Stimulated activated CD8-positive, alpha-beta memory T cell treated with anti-CD3 and anti-CD28 coated beads, Interleukin-15, amount 100 ng/mL, for 4 hours (primary cell): ENCODE measurements at places on chromosomes 5 and 9.
A peak's percentile ranks its signal among the peaks of the same experiment; 100 is the strongest.

- no peak for DNase-seq
Observed at GRCh38 chr5:123303802-123304201, 119.4 kb downstream of the CEP120 start.

- no peak for DNase-seq
Observed at GRCh38 chr9:92752812-92753404, 11.7 kb downstream of the BICD2 start.

GRCh38 chr5:166716856-166717492 is 1574.5 kb upstream of the WWC1 start:
- DNase-seq: no peak

GRCh38 chr5:84397385-84397784 is 12.7 kb upstream of the EDIL3 start:
- no peak for DNase-seq

DNA sequence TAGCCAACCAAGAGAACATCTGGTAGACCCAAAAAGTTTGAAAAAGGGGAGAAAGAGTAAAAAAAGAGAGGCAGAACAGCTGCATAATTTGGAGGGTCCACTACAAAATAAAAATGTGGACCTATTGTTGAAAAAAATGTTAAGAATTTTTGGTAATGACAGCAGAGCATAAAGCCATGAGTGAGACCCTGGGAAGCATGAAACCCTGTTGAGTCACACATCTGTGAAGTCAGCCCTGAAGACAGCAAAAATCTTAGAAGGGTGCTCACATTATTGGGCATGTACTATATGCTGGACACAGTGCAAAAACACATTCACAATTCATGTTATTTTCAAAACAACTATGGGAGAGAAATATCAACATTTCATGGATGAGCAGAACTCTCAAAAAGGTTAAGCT is 56.4 kb upstream of the LIFR start:
- DNase-seq: no peak

DNA sequence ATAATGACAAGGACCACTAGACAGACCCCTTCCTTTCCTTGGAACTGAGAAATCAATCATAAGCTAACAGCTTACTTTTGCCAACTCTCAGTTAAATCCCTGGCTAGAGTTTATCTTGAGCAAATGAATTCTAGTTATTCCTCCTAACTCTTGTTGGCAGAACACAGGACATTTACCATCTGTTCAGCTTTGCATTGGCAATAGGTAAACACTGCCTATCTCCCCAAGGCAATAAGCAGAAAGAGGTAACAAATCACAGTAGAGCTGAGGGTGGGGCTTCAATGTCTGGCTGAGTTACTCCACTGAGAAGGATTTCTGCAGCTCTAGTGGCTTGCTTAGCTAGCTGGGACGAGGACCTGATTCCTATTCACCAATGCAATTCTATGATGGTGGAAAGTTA is 503.3 kb upstream of the GRIA1 start:
- no peak for DNase-seq

DNA sequence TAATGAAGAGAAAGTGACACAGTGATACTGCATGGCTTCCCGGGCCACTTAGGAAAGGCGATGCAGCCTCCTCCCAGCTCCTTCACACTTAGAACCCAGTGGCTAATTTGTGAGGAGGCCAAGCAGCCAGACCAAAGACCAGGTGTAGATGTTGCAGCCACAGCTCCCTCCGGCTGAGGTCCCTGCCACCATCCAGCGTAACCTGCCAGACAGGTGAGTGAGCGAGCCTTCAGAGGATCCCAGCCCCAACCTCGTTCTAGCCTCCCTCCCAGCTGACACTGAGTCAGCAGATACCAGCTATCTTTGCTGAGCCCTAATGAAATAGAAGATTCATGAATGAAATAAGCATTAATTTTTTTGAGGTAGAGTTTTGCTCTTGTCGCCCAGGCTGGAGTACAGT is 59.7 kb downstream of the COL23A1 start:
- no peak for DNase-seq

GRCh38 chr5:172821340-172821985 is 12.6 kb upstream of the ERGIC1 start:
- no peak for DNase-seq

- DNase-seq: no peak
Observed at GRCh38 chr5:932628-933250, 40.1 kb downstream of the TRIP13 start.

DNA sequence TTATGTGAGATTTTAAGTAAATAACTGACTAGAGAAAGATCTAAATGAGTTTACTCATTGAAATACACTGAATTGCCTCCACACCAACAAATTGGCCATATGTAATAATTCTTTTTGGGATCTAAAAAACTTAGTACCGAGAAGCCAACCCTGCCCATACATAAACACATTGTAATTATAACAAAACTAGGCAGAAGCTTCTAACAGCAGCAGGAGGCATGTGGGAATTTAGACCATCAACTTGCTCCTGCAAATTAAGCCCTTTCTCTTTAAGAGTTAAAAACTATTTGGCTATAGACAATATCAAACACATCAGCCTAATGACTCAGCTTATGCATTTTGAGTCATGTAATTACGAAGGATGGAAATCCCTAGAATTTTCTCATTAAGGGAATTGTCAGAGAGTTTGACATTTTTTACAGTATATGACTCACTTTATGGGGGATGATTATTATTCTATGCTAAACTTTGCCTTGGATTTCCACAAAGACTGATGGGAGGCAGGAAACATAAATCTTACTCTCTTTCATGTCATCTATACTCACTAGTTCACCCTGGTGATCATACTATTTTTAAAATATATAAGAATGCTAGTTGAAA is 1.0 kb downstream of the IL7R start:
- no peak for DNase-seq

GRCh38 chr5:90690307-90690706 is 131.7 kb downstream of the ADGRV1 start:
- no peak for DNase-seq

GRCh38 chr9:37692622-37693221 is 42.0 kb downstream of the FRMPD1 start:
- DNase-seq: no peak

DNA sequence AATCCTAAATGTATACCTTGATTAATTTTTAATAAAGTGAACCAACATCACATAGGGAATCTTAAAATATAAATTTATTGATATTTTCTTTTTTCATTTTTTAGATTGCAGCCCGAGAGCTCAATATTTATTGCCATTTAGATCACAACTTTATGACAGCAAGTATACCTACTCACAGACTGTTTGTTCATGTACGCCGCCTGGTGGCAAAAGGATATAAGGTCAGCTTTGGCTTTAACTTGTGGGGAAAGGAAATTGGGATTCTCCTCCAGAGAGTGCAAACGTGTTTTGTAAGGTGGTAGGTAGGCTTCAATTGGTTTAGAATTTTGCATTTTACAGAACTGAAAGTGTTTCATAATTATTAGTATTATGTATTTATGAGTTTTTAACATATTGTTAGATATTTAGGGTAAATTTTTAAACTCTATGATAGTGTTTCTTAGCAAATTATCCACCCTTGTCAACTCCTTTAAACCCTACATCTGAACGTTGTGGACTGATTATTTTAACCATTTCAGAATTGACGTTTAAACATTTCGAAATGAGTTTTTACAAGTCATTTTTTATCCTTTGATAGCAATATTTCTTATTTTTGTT is 17.5 kb upstream of the DHFR start:
- peak; percentile 38 for DNase-seq

GRCh38 chr5:76999451-76999850 is 30.8 kb upstream of the AGGF1 start:
- no peak for DNase-seq

DNA sequence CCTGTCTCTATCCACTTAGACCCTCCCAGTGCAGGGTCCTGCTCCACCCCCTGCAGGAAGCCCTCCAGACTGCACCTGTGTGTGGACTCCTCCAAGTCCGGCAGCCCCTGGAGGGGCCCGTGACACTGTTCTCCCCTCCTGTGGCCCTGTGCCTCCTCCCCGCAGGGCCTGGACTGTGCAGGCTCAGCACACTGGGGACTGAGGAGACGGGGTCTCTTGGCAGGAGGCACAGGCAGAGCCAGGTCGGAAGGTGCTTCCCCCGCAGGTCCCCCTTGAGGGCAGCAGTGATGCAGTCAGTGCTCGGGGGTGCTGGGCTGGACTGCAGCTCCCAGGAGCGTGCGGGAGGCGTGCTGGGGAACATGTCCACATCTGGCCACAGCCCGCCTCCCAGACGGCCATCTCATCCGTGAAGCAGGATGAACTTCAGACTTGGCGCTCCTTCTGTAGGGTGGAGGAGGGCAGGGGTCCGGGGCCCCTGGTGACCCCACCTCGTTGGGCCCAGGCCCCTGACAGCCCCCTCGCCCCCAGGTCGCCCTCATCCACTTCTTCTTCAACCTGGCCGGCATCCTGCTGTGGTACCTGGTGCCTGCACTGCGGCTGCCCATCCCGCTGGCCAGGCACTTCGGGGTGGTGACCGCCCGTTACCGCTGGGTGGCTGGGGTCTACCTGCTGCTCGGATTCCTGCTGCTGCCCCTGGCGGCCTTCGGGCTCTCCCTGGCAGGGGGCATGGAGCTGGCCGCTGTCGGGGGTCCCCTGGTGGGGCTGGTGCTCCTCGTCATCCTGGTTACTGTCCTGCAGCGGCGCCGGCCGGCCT is 4.9 kb downstream of the SLC34A3 start:
- no peak for DNase-seq

DNA sequence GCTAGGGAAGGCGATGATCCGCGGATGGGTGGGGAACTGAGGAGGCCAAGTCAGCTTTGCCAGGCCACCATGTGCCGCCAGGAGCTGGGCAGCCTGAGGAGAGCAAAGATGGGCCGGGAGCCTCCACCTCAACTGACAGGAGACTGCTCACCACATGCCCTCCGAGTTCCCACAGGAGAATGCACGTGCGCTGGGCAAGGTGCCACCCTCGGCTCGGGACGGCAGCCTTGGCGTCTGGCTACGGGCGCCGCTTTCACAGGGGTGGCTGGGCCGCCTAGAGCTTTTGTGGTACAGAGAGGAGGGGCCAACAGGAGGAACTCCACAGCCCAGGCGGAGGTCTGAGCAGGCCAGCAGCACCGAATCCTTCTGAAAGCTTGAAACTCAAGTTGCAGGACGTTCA is 5.3 kb upstream of the TBC1D9B start:
- DNase-seq: no peak

GRCh38 chr9:123239726-123240125 is 28.7 kb downstream of the STRBP start:
- DNase-seq: no peak

GRCh38 chr5:126531543-126532120 is 63.4 kb downstream of the ALDH7A1 start:
- DNase-seq: no peak

- DNase-seq: no peak
Observed at GRCh38 chr5:74889523-74890105, 23.4 kb upstream of the FAM169A start.

DNA sequence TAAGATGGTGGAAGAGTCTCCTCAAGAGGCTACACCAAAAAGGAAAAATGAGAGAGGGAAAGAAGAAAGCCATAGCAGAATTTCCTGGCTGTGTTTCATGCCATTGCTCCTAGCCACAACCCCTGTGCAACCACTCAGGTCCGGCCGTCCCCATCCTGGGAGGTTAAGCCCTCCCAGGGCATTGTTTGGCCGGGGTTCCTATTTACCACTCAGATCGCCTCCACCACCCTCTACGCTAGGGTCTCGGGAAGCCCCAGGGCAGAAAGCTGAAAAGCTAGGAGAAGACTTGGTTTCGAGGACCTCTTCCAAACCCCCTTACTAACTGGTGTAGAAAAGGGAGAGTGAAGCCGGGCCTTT is 715 bp downstream of the RC3H2 start:
- DNase-seq: peak; percentile 5

DNA sequence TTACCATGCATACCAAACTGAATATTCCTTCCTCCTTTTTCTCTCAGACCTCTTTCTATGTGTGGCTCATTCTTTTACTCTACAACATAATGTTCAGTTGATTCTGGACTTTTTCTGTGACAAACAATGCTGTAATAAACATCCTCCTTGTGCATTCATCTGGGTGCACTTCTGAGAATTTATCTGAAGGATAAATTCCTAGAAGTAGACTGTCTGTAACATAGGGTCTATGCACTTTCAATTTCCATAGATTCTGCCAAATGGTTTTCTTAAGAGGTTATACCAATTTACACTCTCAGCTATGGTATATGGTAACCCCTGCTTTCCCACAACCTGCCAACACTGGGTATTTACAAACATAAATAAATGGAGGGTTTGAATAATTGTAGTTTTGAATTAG is 24.1 kb upstream of the TNC start:
- DNase-seq: no peak

DNA sequence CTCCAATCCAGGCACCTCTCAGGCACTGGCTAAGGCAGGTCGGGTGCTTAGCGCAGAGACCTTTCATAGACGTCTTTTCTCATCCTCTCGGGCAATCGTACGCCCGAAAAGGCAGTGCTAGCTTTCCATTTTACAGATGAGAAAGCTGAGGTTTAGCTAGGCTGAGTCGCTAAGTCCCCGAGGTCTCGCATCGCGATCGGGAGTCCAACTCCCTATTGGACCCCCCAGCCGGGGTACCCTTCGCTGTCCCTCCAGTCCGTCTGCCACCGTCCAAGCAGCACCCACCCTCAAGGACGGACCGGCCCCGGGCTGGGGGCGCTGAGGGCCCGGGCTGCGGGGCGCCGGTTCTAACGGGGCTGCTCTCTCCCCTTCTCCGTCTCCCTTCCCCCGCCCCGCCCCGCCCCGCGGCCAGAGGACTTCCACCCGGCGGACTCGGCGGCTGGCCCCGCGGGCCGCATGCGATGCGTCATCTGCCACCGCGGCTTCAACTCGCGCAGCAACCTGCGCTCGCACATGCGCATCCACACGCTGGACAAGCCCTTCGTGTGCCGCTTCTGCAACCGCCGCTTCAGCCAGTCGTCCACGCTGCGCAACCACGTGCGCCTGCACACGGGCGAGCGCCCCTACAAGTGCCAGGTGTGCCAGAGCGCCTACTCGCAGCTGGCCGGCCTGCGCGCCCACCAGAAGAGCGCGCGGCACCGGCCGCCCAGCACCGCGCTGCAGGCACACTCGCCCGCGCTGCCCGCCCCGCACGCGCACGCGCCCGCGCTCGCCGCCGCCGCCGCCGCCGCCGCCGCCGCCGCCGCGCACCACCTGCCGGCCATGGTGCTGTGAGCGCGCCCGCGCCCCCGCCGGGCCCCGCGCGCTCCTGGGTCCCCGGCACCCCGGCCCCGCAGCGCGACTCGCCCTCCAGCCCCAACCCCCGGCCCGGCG is 12.5 kb upstream of the EXOSC2 start:
- peak; percentile 20 for DNase-seq

GRCh38 chr5:124172389-124173003 is 573.9 kb downstream of the ZNF608 start:
- DNase-seq: no peak

- no peak for DNase-seq
Observed at GRCh38 chr5:139566611-139567010, 5.5 kb downstream of the UBE2D2 start.

GRCh38 chr9:77847626-77848025 is 184.0 kb downstream of the GNAQ start:
- DNase-seq: no peak

GRCh38 chr9:20242510-20243189 is 379.6 kb downstream of the MLLT3 start:
- DNase-seq: no peak

DNA sequence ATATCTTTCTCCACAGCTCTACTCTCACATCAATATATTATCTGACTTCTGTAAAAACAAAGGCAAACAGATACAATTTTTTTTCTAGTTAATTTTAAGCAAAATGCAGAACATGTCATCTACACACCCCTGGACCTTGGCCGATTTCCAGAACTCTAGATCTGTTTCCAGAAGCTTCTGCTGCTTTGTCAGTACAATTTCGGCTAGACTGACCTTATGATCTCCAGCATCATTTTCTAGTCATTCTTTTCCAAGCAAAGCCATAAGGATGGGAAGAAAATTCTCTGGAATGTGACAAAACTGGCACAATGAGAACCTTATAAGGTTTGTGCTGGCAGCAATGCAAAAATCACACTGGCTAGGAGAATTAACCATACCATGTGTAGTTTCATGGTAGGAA is 132.8 kb upstream of the MPDZ start:
- DNase-seq: no peak
